Germinal center (tissue), 1 donor: ENCODE measurements at places on chromosomes 4 and X.

DNA sequence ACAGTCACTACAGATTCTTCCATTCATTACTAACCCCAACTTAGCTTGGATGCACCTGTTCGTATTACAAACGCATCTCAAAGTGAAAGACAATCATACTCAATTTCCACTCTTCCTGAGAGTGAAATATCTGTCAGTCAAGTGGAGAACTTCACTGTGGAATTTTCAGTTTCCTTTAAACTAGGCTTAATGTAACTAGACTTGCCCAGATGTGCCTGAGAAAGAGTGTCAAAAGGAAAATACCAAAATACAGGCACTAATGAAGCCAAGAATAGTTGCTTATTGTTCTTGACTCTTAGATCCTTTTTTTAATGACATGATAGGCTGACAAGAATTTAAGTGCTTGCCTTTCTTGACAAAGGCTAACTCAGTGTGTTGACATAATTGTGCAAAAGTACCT is 72.4 kb upstream of the NR3C2 start:
- DNase-seq, result no peak

DNA sequence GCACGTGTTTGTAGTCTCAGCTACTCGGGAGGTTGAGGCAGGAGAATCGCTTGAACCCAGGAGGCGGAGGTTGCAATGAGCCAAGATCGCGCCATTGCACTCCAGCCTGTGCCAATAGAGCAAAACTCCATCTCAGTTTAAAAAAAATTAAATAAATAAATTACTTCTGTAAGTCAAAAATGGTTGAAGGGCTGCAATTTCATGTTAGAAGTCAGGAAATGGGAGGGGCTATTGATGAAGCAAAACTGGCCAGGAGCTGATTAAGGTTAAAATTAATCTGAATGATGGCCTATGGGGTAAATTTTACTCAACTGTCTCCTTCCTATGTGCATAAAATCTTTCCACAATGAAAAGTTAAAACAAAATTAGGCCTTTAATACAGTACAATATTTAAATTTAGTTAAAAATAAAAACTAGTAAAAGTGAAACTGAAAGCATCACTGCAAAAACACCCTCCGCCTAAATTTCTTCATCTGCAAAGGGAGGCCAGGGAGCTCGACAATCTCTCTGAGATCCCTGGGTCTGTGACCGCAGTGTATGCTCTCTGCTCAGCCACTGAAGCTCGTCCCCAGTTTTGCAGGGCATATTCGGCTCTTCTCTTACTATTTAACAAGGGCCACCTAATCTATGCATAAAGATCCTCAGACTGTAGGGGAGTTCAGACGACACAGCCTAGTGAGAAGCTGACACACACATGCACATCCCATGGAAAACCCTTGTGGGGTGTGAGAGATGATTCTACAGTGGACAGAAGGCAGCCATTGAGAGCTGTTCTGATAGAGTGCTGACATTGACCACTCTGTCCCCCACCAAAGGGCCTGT is 57.2 kb downstream of the IRF2 start:
- peak; percentile 61 for DNase-seq

- no peak for DNase-seq
Observed at GRCh38 chr4:12692815-12693214, 791.3 kb downstream of the RAB28 start.

DNA sequence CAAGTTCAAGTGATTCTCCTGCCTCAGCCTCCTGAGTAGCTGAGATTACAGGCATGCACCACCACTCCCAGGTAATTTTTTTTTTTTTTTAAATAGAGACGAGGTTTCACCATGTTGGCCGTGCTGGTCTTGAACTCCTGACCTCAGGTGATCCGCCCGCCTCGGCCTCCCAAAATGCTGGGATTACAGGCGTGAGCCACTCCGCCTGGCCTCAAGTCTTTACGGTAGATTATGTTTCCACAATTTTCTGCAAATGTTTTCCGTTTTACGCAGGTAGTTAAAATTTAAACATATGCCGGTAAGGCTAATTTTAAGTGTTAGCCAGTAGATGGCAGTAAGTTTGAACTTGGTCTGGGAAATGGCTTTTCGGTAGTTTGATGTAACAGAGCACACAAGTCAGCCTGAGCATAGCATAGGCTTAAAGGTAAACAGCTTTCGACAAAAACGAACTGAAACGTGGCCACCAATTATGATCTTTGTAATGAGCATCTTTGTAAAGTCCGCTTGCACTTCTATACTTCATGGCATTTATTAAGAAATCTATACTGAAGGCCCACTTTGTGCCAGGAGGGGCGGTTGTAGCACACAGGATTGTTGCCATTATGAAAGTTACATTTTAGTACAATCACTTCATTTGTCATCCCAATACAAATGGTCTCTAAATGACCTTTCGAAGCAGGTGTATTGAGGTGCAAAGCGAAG is 31.1 kb downstream of the CCKAR start:
- peak; percentile 62 for DNase-seq

DNA sequence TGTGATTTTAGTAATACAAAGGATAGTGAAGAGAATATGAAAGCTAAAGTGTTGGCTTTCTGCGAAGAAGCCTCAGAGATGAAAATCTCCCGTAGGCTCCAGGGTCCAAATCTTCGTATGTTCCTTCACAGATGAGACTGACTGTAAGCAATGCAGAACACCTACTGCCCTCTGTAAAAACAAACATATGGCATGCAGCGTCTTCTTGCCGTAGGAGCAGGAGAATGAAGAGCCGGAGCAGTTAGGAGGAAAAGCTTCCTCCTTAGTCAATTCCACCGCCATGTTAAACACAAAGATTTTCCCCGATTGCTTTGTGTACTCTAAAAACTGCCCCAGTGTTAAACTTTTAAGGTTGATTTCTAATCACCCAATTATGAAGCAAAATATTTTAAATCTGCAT is 22.5 kb downstream of the RWDD4 start:
- DNase-seq, result no peak

DNA sequence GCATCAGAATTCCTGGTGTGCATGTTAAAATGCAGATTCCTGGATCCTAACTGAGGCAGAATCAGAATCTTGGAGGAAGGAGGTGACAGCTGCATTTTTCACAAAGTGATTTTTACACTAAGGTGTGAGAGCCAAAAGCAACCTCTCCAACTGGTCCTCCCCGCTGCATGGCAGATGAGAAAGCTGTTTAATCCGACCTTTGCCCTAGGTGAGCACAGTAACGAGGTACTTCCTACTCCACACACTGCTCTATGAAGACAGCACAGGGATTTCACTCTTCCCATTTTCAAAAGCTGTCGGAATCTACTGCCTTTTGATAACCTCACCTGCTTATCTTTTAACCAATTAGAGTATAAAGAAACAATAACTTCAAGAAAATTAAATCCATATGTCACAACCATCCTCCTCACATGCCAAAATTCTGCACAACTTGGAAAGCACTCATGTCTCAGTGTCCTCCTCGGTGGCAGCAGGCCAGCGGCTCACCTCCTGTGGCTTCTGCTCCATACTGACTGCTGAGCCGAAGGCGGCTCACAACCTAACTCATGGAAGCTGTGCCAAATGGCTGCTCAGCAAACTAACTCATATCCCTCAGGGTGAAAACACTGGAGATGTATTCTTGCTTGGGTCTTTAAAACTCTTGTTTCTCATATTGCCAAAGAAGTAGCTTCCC is 3.6 kb downstream of the CASP6 start:
- DNase-seq, result no peak

GRCh38 chr4:36198068-36198808 is 46.1 kb downstream of the ARAP2 start:
- DNase-seq, result no peak

DNA sequence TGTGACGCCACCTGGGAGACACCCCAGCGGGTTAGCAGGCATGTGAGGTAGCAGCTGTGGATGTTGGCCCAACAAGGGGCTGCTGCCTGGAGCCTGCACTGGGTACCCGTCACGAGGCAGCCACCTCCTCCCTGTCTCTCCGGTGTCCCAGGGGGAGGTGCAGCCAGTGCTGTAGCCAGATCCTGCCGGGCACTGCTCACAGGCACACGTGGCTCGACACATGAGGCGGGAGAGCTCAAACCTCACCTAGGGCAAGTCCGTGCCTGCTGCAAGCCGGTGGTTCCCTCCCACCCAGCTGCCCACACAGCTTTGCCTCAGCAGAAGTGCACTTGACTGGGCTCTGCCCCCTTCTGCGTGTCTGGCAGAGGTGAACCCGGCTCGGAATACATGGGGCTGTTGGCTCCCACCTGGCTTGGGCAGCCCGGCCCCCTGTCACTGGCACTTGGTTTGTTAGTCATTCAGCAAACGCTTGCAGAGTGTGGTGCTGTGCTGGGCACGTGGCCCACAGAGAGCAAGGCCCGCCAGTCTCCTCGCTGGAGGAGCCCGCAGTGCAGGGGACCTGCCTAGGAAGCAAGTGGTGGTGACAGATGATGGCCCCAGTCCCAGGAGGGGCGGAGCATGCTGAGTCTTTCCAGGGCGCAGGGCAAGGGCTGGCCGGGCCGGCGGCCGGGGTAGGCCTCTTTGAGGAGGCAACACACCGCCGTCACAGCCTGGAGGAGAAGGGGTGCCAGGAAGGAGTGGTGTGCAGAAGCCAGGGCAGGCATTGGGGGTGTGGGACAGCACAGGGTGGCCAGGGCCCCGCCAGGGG is 10.1 kb upstream of the SH3TC1 start:
- DNase-seq, result no peak

DNA sequence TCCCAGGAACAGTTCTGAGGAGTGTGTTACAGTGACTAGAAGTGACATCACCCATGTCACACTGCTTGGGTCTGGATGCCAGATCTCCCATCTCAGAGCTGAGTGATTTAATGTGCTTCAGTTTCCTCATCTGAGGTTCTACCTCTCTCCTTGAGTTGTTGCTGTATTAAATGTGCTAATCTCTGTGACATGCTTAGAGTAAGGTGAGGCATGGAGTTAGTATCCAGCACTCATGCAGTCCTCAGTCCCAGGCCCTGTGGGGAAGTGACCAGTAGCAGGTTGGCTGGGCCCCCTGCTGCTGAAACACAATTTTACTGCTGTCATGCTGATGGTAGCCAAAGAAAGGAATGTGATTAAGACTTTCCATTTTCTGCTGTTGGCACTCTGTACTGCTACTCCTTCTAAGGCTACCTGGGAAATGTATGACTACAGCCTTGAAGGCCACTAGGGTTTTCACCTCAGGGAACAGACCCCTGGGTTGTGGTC is 639.6 kb downstream of the MID1IP1 start:
- no peak for DNase-seq

GRCh38 chrX:78330540-78330939 is 3.1 kb upstream of the CYSLTR1 start:
- DNase-seq, result no peak

DNA sequence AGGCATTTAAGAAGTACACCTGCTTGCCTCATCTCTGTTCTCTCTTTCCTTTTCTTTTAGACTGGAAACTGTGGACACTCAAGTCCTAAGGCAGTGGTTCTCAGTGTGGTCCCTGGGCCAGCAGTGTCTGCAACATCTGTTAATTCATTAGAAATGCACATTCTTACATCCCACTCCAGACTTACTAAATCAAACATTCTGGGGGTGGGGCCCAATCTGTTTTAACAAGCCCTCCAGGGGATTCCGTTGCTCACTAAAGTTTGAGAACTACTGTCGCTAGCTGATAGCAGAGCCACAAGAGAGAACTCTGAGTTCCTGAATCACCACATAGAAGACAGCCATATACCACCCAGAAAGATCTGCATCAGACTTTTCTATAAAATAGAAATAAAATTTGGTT is 430.6 kb downstream of the BCOR start:
- DNase-seq, result no peak

- DNase-seq, result no peak
Observed at GRCh38 chr4:3748136-3748898, 17.9 kb upstream of the ADRA2C start.

DNA sequence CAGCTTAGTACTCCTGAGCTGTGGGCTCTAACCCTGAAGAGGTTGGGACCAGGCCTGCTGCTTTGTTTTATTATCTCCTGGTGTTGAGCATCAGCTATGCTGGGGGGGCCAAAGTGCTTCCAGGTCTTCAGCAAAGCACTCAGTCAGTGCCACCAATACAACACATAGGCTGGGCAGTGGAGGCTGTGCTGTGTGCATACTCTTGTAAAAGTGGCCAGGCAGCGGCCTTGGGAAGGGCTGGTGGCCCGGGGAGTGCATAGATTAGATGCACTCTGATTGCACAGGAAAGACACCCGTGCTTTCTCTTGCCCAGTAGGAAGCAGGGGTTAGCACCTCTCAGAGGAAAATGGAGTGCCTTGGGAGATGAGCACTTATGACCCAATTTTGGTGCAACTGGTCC is 534.0 kb downstream of the ARAP2 start:
- no peak for DNase-seq

GRCh38 chrX:100750883-100751282 is 19.0 kb upstream of the SYTL4 start:
- DNase-seq, result no peak

DNA sequence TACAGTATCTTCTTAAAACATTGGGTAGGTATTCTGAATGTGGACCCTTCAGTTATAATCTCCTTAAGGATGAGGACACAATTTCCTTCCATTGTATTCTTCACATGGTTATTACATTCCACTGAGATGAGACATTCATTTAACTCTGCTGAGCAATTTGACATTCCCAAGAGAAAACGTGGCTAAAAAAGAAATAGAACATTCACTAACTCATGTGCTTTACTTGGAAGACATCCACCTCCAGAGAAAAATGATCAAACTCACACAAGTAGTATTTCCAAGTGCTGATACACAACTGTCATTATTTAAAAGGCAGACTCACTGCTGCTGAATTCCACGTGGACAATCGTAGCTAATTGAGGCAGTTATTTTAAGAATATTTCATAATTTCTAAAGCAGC is 227.9 kb upstream of the ANKRD50 start:
- no peak for DNase-seq

- DNase-seq, result no peak
Observed at GRCh38 chrX:73728602-73729001, 165.6 kb downstream of the CHIC1 start.

DNA sequence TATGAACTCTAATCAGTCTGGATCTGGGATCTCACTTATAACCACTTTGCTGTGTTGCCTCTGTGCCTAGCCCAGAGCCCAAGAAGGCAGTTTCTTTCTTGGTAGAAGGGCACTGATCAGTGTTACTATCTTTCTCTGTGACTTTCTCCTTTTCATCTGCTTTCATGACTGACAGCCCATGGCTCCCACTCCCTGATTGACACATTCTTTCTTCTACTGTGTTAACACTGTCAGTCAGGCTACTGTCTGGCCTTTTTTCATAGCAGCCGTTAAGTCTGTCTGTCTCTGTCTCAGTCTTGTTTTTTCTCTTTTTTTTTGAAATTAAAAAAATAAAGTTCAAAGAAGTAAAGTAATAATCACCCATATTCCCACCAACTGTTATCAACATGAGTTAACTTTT is 210.6 kb downstream of the GPC3 start:
- no peak for DNase-seq

DNA sequence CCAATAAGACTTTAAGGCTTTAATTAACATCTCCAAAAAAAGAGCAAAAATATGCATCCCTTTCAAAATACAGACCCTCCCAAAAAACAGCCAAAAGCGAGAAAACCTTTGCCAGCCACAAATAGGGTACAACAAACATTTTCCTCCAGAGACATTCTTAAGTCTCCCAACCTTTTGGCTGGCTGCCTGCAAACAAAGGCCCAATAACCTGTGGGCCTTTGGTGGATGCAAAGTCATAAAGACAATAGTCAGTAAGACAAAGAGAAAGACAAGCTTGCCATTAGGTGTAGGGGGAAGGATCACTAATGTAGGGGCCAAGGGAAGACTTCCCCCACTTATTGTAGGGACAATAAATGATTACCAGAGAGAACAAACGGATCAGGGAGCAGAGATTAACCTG is 215.5 kb upstream of the ZFP42 start:
- no peak for DNase-seq

- no peak for DNase-seq
Observed at GRCh38 chr4:36333303-36333877, 52.0 kb downstream of the DTHD1 start.
